ENCODE measurements at places on chromosomes 3 and 15. TPM values are rescaled to one million over a fixed set of nuclear protein-coding genes. Genes with fewer than 3 reads are reported as not detected.

- DNase-seq = peak; percentile 55
These were observed 41.7 kb downstream of the OXSM start for GRCh38 chr3:25831578-25831977.

DNA sequence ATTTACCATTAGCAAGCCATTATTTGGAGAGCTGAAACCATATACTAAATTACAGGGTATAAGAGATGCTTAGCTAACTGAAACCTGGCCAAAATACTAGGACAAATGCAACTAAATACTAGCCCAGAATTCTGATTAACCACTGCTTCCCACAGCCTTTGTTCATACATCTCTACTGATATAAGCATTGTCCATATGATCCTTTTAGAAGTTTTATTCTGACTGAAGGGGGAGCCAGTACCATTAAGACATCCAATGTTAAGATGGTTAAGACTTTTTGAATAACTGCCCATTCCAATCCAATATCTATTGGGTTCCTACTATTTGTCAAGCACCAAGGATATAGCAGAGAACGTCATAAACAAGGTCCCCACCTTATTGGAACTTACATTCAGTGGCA, 421.3 kb downstream of the FOXP1 start:
- DNase-seq = no peak

GRCh38 chr3:31699309-31699953, 166.7 kb downstream of the STT3B start:
- no peak for DNase-seq

DNA sequence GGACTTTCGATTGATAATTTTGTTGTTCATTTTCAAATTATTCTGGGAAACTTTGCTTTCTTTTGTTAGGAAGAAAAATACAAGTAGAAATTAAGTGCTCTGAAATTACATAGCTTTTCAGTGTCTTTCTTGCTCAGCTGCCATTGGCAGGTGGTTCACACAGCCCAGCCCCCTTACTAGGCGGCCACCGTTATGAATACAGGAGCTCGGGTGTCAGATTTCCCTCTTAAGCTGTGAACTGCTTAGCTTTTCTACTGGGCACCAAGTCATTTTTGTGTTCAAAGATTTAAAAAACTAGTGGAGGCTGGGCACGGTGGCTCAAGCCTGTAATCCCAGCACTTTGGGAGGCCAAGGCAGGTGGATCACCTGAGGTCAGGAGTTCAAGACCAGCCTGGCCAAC, 55.2 kb downstream of the HMG20A start:
- peak; percentile 47 for DNase-seq

DNA sequence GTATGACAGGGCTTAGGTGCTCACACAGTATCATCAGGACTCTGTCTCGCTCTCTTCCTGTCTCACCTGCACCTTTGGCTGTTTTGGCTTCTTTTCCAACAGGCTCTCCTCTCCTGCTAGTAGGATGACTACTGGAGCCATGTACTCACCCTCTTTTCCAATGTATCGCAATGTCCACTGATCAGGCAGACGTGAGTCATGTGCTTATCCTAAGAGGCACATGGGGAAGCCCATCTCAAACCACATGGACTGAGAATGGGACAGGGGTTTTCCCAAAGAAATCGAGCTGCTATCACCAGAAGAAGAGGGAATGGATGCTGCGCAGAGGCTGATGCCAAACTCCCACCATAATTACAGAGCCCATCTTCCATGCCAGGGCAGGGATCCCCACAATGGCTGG, 180.6 kb downstream of the IL5RA start:
- no peak for DNase-seq

GRCh38 chr15:40714144-40714543, 19.2 kb downstream of the RAD51 start:
- DNase-seq = no peak

GRCh38 chr15:56950979-56951378, 32.5 kb downstream of the TCF12 start:
- no peak for DNase-seq

DNA sequence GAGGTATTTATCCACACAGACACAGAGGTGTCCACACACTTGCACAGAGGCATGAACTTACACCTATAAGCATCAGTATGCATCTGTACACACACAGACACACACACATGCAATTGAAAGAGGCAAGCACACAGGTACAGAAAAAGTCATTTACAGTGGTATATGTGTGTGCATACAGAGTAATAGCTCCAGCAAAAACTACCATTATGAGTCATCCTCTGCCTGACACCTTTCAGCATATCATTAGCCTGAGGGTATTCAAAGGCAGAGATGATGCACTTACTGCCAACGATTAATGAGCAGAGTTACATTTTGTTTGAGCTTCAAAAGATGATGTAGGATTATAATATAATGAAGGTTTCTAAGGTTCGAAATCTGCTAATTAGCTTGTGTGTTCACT, 100.3 kb upstream of the TPRG1 start:
- DNase-seq = no peak

DNA sequence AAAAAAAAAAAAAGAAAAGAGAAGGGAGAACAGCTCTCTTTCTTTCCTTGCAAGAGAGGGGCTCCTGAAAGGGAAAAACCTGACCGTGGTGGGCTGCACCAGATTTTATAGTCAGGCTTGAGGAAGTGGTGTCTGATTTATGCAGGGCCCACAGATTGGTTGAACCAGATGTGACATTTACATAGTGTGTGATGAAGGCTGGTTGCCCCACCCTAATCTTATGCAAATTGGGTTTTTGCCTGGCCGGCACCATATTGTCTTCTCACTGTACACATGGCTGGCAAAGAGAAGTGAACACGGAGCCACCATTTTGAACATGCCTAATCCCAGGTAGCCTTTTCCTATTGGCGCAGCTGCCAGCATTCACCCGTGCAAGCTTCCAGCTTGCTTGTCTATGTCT, 154.4 kb downstream of the OXSM start:
- no peak for DNase-seq

DNA sequence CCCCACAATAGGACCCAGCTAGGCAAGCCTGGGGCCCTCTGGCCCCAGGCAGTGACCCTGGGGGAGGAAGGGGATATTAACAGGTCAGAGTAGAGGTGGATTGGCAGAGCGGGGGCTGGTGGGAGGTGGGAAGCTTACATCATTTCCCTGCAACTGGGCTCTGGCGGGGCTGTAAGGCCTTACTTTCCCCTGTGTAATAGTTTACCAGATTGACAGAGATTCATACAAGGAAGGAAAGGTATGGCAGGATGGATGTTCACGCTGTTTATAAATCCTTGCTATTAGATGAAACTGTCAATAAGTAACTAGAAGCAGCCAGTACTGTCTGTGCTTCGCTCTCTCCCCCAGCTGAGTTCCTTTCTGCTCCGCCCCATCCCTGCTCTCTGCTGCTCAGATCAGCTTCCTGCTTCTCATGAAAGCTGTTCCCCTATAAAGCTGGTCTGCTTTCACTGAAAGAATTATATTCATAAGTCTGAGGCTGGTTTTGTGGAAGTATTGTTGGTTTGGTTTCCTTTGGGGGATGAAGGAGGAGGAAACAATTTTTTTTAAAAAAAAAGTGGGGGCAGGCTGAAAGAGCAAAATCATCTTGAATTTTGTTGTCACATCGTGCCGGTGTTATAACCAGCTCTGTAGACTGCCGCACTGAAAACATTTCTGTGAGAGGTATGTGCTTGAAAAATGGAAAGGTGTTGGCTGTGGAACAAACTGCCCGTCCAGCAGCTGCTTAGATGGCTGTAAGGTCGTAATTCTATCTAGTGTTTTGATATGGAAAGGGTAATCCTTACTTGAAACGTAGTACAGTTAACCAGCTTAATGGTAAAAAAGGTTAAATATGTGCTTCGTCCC, 76.4 kb downstream of the BBX start:
- peak; percentile 62 for DNase-seq

- no peak for DNase-seq
These were observed 283.8 kb upstream of the ADAMTS9 start for GRCh38 chr3:64971602-64972001.

GRCh38 chr3:38533285-38533976, 37.3 kb downstream of the EXOG start:
- no peak for DNase-seq

GRCh38 chr3:147737376-147737775, 328.2 kb downstream of the ZIC1 start:
- no peak for DNase-seq

DNA sequence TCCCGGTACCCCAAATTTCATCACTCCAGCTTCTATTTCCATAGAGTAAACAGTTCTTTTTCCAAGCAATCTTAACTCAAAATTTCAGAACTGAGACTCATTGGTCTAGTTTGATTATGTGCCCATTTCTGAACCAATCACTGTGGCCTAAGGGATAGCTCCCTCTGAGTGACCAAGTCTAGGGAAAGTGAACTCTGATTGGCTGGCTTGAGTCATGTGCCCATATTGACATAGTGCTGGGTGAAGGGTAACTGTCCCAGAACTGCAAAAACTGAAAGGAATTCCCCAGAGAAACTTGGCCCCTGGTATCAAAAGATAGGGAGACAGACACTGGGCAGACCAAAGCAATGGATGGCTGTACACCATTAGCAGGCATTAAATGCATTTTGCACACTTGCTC, 171.2 kb upstream of the WNT5A start:
- no peak for DNase-seq

DNA sequence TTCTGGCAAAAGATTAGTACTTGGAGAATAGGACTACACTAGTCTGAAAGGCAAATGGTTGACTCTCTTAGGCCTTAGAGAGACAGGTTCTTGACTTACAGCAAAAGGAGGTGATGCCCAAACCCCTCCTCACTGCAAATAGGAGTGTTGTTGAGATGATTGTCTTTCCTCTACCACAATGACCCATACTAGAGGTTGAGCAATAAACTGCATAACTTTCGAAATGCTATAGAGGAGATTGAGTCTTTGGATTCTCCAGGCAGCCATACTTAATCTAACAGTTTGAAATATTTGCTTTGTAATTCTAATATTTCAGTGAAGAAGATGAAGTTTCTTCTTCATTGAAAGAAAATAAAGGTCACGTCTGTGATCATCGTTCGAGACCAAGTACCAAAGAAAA, 498.5 kb upstream of the GBE1 start:
- DNase-seq = no peak

DNA sequence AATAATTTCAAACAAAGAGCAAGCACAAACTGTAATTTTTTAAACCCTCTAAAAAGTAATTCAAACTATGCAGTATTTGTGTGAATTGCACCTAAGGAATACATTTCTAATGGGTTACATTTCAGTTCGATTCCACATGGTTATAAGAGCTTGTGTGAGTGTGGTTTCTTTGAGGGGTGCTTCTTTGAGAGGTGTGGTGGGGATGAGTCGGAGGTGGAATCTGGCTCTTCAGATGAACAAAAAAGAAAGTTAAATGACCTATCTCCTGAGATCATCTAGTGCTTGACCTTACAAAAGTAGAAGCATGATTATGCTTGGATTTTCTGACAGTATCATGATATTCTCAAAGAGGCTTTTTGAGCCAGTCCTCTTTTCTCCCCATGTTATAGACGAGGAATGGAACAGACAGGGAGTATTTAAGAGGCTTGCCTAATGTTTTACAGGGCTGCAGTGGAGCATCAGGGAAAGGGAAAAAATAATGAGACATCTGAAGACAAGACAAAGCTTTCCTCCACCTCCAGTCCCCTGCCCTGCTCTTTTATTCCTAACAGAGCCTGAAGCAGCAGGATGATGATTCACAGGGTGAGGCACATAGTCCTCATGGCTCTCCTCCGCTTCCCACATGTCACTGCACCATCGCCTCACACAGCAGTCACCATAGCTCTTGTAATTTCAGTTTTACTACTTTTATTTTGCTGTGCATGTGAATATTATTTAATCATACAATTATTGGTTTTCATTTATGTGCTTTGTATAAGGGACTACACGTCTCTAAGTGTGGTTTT, 82.0 kb downstream of the LYSMD4 start:
- no peak for DNase-seq

- DNase-seq = no peak
These were observed 49.8 kb downstream of the ADAMTS17 start for GRCh38 chr15:100292010-100292409.

DNA sequence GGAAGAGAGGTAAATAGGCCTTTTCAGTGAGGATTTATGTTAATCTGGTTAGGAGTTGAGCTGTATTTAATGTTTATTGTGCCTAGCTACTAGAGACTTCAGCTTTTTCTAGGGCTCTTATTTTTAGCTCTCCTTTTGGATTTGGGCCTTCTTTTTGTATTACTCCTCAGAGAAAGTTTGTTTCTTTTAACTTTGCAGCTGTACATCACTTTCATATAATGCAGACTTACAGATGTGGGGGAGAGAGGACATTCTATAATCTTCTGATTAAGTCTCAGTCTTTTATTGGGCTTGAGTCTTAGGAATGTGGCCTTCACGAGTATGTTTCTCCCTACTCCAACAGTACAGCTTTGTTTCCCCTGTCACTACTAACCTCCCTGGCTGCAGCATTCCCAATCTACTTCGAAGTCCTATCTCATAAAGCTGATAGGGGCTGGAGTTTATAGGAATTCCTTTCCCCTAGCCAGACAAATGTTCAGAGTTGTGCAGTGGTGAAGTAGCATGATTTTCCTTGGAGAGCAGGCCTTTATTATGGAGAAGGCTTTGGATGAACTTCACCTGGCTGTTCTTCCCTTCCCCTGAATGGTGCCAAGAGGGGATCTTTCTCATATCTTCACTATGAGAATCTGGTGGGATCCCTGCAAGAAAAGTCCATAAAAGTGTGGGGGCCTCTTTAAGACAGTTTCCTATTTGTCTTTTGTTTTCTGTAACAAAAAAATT, 82.2 kb upstream of the CBLB start:
- DNase-seq = peak; percentile 18

DNA sequence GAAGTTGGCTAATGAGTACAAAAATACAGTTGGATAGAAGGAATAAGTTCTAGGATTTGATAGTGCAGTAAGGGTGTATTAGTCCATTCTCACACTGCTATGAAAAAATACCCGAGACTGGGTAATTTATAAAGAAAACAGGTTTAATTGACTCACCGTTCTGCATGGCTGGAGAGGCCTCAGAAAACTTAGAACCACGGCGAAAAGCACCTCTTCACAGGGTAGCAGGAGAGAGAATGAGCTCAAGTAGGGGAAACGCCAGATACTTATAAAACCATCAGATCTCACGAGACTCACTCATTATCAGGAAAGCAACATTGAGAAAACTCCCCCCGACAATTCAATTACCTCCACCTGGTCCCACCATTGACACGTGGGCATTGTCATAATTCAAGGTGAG, 483.3 kb downstream of the TUSC7 start:
- DNase-seq = no peak

DNA sequence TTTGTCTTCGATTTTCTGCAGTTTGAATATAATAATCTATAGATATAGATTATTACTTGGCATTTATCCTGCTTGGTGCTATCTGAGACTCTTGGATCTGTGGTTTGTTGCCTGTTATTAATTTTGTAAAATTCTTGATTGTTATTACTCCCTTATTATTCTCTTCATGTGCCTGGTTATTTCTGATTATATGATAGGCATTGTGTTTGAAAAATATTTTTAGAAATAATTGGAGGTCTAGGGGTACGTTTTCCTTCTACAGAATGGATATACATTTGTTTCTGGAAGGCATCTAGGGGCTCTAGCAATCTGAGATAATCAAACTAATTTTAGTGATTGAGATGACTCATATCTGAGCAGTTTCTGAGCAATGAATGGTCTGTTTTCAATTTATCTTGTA, 14.9 kb upstream of the CELF6 start:
- no peak for DNase-seq

- DNase-seq = no peak
These were observed 185.1 kb upstream of the SLCO3A1 start for GRCh38 chr15:91668370-91668769.

The SOX14 gene
- not detected for total RNA-seq

The CYP8B1 gene
- not detected for total RNA-seq

The RBP2 gene
- not detected for total RNA-seq

The FAM107A gene
- not detected for total RNA-seq

The MAGEF1 gene
- total RNA-seq = 255 TPM

The C2CD4B gene
- 0.15 TPM for total RNA-seq

The EOMES gene
- 0.11 TPM for total RNA-seq

The CCDC39 gene
- total RNA-seq = not detected

The MUSTN1 gene
- total RNA-seq = 1.9 TPM

The CP gene
- total RNA-seq = not detected
